Cerebellar nuclear complex (tissue), 1 donor: ENCODE measurements at places on chromosomes 7 and 10.

DNA sequence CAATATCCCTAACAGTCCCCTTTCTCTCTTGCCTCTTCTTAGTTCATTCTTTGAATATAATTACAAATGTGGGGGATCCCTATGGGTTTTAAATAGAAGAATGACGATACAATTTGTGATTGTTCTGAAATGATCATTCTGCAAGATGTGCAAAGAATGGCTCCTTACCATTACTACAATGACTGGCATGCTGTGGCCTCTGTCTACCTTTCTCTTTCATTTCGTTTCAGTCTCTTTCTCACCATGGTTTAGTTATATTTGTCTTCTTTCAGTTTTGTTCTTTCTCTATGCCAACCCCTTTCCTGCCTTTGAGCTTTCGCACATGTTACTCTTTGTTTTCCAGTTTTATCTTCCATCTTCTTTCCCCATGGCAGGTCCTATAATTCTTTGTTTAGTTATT is 176.5 kb downstream of the SUGCT start:
- no peak for DNase-seq

DNA sequence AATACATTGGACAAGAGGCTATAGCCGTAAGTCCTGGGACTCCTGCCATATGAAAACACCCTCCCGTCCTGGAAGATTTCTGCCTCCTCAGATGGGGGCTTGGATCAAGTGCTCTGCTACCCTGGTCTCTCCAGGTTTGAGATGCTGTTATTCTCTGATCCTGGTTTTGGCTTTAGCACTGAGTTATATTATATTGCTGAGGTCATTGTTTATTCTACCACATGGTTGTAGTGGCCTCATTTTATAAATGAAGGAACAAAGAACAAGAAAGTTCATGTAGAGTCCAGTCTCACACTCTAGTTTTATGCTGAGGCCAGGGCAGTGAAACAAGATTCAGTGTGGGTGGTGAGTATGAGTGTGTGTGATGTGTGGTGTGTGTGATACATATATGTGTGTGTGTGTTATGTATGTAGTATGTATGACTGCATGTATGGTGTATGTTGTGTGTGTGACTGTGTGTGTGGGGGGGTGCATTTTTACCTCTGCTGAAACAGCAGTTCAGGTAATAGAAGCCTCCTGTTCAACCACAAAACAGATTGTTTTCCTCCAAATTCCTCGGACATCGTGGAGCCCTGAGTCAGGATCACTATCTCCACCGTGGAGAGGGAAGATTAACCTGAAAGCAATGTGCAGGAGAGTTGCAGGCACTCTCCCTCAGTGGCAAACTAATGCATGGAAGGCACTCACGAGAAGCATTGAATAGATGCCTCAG is 80.7 kb downstream of the C7orf25 start:
- DNase-seq, result no peak

DNA sequence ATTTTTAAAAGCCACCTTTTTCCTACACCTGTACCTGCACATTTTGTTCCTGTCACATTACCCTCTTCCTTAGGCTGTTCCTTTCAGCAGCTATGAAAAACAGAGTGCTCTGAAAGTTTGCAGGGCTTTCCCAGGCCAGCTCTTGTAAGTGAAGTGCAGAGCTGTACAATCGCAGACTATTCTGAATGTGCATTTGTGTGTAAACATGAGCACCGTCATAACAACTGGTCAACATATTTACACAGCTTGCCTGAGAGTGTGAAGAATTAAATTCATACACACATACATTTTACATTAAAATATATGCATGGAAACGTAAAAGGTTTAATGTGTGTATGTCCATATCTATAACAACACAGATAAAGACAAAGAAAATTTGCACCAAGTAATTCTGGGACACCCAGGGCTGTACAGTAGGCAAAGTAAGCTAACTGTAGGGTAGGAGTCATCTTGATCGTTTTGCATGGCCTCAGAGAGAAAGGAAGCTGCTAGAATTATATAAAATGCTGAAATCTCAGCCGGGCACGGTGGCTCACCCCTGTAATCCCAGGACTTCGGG is 23.6 kb upstream of the LYZL1 start:
- no peak for DNase-seq

GRCh38 chr10:63390521-63390920 is 75.3 kb downstream of the JMJD1C start:
- DNase-seq, result no peak
